Activated CD4-positive, alpha-beta T cell treated with anti-CD3 and anti-CD28 coated beads for 48 hours (primary cell): ENCODE measurements at places on chromosomes 12 and 14.

- DNase-seq, result no peak
Measured at GRCh38 chr14:90777830-90778485, 38.3 kb downstream of the TTC7B start.

DNA sequence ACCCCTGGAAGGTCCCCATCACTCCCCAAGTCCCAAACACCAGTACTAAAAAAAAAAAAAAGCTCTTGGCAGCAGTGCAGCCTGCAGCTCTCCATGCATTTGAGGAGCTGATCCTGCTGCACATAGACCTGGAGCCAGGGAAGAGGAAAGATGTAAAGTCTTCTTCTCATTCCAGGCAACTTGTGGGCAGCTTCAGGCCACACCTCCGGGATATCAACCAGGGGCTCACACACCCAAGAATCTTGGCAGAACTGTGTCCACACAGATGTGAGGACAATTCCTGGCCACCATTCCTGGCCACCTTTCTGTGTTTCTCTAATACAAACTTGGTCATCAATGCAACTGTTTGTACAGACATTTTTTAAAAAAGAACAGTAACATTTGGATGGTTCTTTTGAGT, 72.7 kb downstream of the TMEM132C start:
- no peak for DNase-seq

DNA sequence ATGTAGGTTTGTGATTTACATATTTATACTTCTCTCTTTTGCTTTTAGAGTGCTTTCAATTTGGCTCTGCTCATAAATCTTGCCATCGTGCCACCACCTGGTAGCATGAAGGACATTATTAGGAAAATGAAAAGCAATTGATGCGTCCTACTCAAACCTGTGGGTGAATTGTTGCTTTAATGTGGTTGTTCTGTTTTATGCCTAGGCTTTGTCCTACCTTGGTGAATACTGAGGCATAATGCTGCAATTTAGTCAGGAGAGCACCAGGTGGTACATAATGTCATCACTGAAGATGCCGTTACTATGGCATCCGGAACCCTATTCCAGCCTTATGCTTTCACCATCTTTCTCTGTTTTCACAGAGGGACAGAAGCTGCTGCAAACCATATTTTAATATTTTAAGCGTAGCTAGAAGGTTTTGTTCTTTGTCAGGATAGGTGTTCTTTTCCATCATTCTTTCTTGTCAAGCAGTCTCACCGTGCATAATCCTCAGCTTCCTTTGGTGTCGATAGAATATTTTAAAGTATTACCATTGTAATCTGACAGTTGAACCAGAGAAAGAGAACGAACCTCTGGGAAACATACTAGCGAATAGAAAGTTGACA, 68.5 kb upstream of the PKP2 start:
- no peak for DNase-seq

DNA sequence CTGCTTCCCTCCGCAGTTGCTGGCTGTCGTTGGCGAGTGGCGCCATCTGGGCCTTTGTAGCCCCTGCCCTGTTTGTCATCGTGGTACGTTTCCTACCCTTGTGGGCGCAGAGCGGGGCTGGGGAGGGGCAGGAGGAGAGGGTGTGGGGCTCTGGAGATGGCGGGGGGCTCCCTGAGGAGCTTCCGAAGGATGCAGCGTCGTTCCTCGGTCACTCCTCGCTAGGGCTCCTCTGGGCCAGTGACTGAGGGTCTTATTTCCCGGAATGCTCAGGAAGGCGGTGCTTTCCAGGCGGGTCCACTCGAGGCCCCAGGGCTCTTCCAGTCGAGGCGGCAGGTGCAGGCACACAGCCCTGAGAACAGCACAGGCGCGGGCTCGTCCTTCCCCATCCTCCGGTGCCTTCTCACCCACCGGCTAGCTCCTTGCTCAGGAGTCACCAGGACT, 167.1 kb downstream of the ADGRD1 start:
- no peak for DNase-seq

DNA sequence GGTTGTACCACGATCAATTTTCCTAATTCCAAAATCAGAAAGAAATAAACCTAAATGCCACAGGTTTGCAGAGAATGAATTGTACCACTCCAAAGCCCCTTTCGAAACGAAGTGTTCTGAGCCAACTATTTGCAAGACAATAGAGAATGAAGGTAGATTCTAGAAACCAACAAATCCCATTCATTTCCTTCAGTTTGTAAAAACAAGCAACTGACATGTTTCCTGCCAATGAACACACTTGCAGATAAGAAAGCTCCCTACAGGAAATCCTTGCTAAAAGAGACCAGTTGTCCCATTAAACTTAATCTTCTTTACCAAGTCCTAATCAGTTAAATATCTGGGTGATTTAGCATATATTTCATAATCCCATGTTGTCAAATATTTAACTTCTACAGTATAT, 198.4 kb upstream of the FOXN3 start:
- no peak for DNase-seq

DNA sequence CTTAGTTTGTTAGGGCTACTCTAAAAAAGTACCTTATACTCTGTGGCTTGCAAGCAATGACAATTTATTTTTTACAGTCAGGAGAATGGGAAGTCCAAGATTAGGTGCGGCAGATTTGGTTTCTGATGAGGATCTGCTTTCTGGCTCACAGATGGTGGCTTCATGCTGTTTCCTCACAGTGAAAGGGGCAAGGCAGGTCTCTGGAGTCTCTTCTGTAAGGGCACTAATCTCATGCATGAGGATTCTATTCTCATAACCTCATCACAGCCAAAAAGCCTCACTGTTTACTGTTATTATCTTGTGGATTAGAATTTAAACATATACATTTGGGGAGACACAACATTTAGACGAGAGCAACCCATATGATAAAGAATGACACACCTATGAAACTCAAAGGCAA, 1957.4 kb upstream of the SEL1L start:
- no peak for DNase-seq

GRCh38 chr12:82723891-82724290, 37.2 kb downstream of the TMTC2 start:
- DNase-seq, result no peak

DNA sequence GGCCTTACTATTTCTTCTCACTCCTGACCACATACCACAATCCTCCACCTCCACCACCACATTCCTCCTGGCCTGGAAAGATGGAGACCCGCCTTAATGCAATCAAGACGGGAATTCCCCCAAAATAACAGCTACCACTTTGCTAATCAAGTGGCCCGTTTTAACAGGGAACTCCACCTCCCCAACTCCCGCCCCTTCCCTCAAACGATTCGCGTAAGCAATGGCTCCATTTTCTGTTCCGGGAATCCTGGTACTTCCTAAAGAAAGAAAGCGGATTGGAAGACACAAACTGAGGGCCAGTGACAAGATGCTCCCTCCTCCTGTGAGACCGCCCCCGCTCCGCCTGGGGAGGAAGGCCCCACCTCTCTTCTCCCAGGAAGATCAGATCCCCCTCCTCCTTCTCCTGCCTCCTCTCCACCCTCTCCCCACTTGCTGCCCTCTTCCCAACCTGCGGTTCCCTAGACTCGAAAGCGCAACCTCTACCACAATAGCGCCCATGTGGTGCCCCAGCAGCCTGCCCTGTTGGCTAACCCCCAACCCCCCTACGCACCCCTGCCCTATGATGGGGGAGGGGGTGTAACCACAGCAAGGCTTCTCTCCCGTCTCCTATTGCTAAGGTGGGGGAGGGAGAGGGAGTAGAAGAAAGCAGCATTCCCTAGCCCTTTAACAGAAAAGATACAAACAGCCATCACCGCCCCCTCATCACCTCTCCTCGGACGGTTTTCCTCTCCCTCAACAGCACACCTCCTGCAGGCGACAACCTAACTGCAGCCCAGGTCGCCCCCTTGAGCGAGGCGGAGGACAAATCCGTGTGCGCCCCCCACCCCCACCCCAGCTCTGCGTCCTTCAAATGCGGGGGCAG, 777 bp downstream of the ARF3 start:
- DNase-seq, result peak; percentile 42

DNA sequence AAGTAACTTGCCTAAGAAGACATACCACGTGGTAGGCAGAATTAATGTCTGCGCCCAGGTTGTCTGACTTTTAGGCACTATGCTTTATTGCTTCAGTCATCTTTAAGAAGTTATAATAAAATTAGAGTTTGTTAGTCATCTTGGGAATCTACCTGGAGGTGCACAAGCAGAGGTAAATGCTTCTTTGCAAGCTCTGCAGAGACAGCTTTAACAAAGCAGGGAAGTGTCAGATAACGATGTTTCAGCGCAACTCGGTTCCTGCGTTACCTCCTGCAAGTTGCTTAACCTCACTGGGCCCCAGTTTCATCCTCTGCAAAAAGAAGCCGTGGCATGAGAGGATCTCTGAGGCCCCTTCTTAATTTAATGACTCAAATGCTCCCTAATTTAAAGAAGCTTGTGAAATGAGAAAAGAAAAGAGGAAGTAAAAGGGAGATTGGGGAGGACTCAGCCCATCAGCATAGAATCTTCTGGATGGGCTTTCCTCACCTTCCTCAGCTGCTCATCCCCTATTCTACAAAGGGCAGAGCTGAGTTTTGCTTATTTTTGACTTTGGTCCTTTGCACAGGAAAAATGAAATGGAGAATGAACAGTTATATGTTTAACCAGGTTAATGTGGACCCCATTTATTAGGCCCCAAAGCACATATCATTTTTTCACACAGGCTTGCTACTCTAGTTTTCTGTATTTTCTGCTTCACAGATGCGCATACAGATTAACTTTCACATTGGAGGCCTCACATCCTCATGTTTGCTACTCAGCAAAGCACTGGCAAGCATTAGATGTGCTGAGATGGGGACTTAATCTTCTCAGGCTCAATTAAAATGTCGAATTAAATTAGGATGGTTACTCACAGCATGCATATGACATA, 5.1 kb downstream of the ARHGDIB start:
- peak; percentile 59 for DNase-seq

- DNase-seq, result no peak
Measured at GRCh38 chr14:91335191-91336092, 82.2 kb downstream of the CCDC88C start.

- peak; percentile 80 for DNase-seq
Measured at GRCh38 chr14:106564058-106564643, 1037.8 kb downstream of the TMEM121 start.

DNA sequence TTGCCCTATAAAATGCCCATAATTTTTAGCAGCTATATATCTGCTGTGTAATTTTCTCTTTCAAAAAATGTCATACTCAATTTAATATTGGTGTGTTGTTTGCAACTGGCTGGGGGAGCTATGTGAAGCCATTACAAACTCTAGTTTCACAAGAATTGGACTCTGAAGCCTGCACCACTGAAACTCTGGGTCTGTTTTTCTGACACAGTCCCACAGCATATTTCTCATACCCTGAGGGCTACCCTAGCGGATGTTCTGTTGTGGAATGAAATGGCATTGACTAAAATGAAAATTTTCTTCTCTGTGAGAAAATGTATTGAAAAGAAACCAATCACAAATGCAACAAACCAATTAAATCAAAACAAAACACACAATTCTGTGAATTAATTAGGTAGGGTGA, 284.6 kb upstream of the NPAS3 start:
- no peak for DNase-seq

GRCh38 chr14:54278087-54278486, 118.7 kb upstream of the CDKN3 start:
- no peak for DNase-seq

GRCh38 chr14:69244946-69245345, 15.0 kb upstream of the GALNT16 start:
- DNase-seq, result no peak

DNA sequence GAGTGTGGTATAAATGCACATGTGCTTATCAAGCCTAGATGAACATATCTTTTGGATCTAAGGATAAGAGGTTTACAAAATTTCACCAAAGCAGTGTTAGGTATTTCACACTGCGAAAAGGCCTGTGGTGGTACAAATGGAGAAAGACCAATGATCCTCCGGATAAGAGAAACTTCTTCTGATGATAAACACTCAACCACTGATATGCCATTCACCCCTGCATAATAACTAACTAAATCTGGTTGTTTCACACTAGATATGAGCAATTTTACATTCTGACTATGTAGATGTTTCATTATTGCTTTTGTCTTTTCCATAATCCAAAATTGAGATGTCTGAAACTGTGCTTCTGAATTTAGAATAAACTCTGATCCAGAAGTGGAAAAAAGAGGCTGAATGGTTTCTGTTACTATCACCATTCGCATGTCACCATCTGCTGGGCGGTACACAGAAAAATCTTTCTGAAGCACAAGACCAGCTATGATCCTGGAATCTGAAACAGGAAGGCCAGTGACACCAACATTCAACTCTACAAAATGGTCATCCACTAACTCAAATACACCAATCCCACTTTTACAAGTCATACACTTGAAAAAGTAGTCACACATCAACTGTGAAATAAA, 1.3 kb downstream of the BBS10 start:
- DNase-seq, result peak; percentile 42

DNA sequence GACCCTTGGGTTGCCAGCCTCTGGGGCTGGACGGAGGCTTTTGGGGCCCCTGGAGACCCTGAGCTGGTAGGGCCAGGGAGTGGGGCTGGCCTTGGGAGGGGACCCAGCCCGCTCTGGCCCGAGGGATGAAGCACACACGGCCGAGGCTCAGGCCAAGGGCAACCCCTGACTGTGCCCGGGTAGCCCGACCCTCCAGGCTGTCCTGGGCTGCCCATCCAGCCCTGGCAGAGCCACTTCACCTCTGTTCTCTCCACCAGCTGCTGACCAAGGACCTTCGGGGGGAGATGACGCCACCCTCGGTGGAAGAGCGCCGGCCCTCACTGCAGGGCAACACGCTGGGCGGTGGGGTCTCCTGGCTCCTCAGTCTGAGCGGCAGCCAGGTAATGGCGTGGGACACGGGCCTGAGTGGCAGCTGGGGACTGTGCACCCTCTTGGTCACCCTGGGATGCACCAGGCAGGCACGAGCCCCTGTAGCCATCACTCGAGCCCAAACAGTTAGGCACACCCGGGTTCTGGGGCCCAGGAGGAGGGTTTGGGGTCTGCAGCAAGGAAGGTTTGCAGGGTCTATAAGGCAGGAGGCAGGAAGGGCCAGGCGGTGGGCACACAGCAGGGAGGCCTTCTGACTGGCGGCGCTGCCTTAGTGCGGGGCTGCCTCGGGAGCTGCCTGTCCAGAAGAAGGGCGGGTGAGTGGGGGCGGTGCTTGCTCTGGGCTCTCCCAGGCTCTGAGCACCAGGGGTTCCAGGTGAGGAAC, 19.7 kb downstream of the ASPG start:
- no peak for DNase-seq

GRCh38 chr12:4997939-4998338, 45.7 kb upstream of the KCNA5 start:
- DNase-seq, result no peak

GRCh38 chr14:60304509-60304908, 55.5 kb downstream of the PPM1A start:
- DNase-seq, result no peak
